Hippocampal formation (tissue), 2 donors: ENCODE measurements at places on chromosomes 5 and 9.

DNA sequence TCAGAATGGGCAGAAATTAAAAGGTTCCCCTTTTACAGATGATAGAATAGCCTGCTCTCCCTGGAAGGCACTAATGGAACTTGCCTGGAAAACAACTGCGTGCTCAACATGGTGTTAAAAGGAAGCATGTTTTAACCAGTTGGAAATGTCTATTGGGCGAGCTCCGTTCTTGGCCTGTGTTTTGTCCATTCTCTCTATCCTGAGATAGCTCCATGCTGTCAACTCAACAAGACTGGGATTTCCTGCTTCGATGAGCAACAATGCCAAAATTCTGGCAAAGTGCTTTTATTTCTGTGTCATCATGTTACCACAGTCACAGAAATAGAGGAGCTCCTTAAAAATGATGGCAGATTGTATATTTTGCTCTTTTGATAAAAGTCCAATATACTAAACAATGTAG, 198.3 kb downstream of the PLK2 start:
- DNase-seq, result no peak

- DNase-seq, result no peak
Measured at GRCh38 chr9:35112257-35113020, 3.2 kb downstream of the ATOSB start.

DNA sequence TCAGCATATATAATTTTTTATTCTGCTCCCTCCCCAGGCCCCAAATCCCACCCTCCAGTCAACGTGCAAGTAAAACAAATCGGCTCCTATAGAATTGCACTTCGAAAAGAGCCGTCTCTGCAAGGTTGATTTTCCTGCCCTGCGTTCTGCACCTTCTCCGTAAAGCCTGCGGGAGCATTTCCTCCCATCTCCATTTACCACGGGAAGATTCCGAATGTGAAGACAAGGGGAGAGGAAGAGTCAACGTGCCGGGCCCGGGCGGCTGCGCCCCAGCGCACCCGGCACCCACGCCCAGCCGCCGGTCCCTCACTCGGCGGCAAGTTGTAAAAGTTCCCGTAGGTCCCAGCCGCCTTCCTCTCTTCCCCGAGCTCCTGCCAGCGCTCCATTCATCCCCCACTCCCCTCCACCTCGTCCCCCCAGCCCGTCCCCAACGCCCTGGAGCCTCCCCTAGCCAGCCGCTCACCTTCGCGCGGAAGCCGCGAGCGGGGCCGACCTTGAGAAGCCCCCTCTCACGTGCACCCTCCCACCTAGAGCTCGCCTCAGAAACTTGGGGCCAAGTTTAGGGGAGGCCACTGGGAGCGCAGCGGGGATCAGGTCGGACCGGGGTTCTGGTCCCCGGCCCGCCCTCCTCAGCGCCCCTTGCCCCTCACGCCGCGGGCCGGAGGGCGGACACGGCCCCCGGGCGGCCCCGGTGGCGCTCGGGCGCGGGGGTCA, 431 bp downstream of the BNC2 start:
- DNase-seq, result peak; percentile 7

- DNase-seq, result no peak
Measured at GRCh38 chr9:1604942-1605560, 410.1 kb upstream of the SMARCA2 start.

DNA sequence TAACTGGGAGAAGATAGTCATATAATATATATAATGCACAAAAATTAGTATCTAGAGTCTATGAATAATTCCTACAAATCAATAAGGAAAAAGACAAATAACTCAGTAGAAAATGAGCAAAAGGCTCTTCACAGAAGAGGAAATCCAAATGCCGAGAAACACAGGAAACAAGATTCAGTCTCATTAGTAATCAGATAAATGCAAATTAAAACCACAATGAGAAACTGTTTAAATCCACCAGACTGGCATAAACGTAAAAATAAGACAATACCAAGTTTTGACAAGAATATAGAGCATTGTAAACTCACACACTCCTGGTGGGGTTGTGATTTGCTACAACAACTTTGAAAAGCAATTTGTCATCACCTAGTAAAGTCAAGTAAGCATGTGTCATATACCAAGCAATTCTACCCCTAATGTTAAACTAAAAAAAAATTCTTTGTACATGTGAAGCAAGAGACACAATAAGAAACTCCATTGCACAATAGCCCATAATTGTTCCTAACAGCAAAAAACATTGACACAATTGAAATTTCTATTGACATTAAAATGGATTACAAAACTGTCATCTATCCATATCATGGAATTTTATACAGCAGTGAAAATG, 21.0 kb upstream of the UBLCP1 start:
- no peak for DNase-seq

DNA sequence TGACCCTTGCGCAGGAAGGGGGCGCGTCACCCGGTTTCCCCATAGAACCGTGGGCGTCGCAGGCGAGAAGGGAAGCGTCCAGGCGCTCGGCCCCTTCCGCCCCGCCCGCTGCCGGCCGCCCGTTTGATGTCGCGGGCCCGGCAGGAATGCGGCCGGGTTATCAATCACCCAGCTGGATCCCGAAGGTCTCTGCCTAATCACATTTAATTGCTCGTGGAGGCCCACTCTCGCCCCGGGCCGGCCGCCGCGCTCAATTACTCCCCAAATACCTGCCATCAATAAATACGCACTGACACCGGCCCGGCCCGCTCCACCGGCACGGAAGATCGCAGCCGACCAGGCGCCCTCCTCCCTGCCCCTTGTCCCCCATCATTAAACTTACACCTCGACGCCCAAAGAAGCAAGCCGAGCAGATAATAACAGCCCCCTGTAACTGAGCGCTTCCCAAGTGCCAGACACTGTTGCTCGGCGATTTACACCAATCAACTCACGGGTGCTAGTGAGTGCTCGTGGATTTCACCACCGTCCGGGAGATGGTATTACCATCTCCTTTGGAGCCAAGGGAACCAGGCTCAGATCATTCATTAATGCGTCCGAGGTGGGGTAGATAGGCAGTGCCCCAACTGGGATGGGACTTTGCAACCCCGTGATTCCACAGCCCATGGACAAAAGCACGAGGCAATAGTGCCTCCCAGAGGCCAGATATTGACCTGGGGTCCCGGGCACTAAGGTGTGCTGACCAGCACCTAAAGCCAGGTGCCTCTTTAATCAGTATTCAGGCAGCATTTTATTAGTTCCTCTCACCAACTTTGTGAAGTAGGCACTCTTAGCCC, 11.3 kb downstream of the MSX2 start:
- DNase-seq, result no peak

GRCh38 chr5:112049738-112050137, 292.7 kb upstream of the NREP start:
- DNase-seq, result no peak

DNA sequence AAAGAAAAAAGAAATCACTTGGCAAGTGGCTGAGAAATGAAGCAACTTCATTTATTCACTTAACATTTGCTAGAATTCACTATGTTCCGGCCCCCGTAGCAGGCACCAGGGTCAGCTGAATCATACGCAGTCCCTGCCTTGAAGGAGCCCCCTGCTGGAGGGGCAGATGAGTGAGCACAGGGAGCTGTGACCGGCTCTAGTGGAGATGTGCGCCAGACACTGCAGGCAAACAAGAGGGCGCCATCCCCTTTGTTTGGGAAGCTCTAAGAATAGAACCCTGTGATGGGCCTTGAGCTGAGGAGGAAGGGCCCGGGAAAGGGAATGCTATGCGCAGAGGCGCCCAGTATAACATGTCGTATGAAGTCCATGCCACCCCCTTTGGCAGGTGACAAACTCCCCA, 20.2 kb upstream of the RPL26L1 start:
- no peak for DNase-seq

GRCh38 chr9:137639303-137640051, 20.7 kb downstream of the EHMT1 start:
- no peak for DNase-seq

DNA sequence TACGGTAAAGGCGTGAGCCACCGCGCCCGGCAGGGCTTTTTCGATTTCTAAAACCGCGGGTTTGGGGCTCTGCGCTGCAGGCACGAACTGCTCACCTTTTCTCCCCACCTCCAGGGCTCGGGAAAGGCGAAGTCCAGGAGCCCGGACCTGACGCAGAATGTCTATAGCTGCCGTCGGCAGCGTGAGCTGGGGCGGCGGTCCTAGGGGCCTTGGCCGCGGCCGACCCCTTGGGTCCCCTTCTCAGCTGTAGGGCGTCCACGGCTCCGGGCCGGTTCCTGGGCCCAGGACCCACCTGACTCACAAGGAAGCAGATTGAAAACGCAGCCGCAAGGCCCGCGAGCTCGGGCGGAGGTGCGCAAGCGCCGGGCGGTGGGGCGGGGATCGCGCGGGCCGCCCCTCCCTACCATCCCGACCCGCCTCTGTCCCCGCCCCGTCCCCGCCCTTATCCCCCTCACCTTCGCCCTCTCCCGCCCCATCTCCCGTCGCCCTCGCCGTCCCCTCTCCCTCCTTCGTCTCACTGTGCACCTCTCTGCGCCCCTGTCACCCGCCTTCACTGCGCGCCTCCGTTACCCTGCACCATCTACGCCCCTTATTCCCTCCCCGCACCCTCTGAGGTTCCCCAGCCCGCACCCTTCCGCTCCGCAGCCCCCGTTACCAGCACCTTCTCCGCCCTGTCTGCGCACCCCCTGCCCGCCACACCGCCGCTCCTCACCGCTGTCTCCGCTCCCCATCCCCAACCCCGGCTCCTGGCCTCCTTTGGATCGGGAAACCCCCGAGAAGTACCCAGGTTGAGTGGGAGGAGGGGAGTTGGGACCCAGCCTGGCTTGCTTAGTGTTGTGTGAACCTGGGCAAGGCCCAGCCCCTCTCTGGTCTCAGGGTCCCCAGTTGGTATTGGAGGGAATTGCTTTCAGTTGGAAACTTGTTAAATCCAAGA, at the start of gene HDHD3:
HDHD3 (minus strand) TSS at position 353 of the 934 bp plus-strand sequence. CDS start 2,632 bp downstream, outside the sequence.
- DNase-seq, result peak; percentile 61

GRCh38 chr5:96562614-96563013, 99.6 kb upstream of the CAST start:
- no peak for DNase-seq

- DNase-seq, result no peak
Measured at GRCh38 chr5:96317945-96318344, 115.1 kb downstream of the PCSK1 start.

GRCh38 chr9:93112116-93112863, 16.3 kb downstream of the CARD19 start:
- DNase-seq, result no peak

DNA sequence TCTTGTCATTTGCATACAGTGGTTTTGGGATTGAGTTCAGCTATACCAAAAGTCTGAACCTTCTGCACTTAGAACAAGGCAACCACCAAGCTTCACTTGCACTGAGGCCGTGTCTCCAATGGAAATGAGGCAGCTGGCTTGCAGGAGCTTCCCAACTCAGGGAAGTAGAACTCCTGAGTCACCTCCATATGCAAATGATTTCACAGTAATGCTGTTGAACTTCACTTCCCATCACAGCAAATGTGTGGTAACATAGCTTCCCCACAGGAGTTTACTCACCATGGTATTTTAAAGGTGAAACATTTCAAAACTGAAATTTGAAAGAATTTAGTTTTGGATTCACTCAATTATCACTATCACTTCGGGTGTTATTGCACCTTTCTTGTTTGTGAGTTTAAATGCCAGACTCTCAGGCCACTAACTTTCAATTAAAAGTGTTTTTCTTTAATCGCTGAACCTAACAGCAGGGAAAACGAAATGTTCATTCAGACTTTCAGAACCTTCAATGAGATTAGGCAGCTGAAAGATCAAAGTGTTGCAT, 9.0 kb downstream of the CD274 start:
- DNase-seq, result no peak

GRCh38 chr5:108726446-108727235, 21.1 kb upstream of the FER start:
- DNase-seq, result peak; percentile 67

- no peak for DNase-seq
Measured at GRCh38 chr5:10724781-10725507, 36.1 kb downstream of the DAP start.

- DNase-seq, result peak; percentile 48
Measured at GRCh38 chr5:88144219-88145001, 124.2 kb downstream of the TMEM161B start.

DNA sequence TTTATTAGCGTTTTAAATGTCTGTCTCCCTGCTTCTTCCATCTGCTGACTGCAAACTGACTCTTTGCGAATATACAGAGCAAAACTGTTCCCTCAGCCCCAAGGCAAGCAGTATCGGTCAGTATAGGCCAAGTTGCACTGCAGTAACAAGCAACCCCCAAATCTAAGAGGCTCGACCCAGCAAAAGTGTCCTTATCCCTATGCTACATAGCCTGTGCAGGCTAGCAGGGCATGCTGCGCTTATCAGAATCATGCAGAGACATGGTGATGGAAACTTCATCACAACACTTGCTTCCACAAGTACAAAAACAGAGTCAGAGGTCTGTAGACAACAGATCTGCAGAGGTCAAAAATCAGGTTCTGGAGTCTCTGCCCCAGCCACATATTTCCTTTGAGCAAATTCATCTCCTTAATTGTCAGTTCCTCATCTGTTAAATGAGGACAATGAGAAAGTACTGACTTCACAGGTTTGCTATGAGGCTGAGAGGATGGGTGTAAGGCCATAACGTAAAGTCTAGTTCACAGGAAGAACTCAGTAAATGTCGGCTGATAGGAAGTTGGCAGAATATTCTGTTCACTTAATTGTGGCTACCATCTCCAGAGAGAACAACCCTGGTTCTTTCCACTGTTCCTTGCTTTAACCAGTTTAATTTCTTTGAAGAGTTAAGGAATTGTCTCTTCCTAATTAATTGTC, 9.6 kb upstream of the IL17B start:
- no peak for DNase-seq

GRCh38 chr5:17258431-17258830, 41.0 kb downstream of the BASP1 start:
- DNase-seq, result no peak

- no peak for DNase-seq
Measured at GRCh38 chr5:34844106-34844505, 5.1 kb downstream of the TTC23L start.

DNA sequence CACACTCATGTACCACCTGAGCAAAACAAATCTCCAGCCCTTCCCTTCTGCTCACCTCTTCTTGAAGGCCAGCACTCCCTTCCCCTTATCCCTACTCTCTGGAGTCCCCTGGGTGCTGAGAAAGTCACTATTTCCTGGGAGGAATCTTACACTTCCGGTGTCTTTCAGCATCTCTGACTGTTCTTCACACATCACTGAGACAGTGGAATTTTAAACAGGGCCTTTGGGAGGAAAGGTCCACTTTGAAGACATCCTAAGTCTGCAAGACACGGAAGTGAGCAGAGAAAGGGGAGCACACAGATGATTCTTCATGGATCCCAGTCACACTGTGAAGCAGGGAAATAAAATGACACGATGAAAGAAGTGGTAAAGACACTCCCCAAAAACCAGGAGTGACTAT, 25.6 kb downstream of the FRMD3 start:
- DNase-seq, result no peak

- no peak for DNase-seq
Measured at GRCh38 chr9:76873821-76874220, 32.1 kb downstream of the PRUNE2 start.
